ENCODE measurements at places on chromosomes 2 and 18.

DNA sequence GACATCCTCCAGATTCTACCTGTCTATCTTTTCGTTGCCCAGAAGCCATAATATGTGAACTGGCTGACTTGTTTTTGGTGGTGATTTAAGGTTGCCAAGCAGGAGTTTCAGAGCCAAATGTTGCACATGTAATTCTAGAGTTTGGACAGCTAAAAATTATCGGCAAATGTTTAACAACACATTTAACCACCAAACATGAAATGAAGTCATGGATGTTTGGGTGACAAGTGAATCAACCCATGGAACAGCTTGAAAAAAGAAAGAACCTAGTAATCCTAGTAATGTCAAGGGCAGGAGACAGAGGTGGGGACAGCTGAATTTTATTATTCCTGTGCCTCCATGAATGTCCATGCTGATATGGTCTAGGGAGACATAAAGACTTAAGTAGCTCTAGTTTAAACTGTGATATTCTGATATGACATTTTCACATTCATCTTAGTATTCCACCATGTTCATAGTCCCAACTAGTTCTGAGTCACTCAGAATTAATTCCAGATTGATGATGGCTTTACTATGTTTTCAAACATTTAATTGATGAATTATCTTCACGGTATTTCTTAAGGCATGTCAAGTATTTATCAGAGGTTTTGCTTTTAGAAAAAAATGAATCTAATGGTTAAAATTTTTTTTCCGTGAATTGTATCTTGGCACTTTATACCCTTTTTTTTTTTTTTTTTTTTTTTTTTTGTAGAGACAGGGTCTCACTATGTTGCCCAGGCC is 101.7 kb downstream of the SOCS6 start:
- no peak for DNase-seq

- DNase-seq = no peak
Measured at GRCh38 chr2:227462972-227463931, 8.7 kb upstream of the AGFG1 start.

DNA sequence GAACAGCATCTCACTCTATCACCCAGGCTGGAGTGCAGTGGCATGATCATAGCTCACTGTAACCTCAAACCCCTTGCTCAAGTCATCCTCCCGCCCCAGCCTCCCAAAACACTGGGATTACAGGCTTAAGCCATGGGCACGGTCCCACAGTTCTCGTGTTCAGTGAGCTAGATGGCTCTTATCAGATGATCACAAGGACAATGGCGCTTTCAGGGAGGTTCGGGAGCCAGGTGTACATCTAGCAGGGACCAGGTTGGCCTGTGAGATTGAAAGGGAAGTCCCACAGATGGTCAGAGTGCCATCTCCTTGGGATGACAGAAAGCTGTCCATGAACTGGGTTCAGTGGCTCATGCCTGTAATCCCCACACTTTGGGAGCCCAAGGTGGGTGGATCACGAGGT is 14.1 kb upstream of the FHOD3 start:
- no peak for DNase-seq

DNA sequence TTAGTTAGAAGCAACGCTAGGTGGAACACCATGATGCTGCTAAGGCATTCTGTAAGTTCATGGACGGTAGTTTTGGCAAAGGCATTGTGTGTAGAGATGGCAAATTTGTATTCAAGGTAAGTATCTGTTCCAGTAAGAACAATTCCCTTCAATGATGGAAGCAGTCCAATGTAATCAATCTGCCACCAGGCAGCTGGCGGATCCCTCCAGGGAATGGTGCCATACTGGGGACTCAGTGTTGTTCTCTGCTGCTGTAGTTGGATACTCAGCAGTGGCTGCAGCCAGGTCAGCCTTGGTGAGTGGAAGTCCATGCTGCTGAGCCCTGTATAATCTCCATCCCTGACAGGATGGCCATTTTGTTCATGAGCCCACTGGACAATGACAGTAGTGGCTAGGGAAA is 62.8 kb downstream of the ARL6IP6 start:
- DNase-seq = no peak

- DNase-seq = no peak
Measured at GRCh38 chr18:79587226-79587741, 92.3 kb upstream of the CTDP1 start.

GRCh38 chr2:109473616-109474318 is 140.0 kb downstream of the SEPTIN10 start:
- DNase-seq = no peak

- no peak for DNase-seq
Measured at GRCh38 chr2:216532562-216532961, 33.9 kb downstream of the RPL37A start.

- no peak for DNase-seq
Measured at GRCh38 chr2:25044990-25045389, 3.1 kb downstream of the EFR3B start.

- DNase-seq = no peak
Measured at GRCh38 chr2:11543337-11544216, 9.7 kb downstream of the GREB1 start.

Measured in stimulated activated CD4-positive, alpha-beta T cell treated with anti-CD3 and anti-CD28 coated beads, Interleukin-15, amount 100 ng/mL, for 1 hour (primary cell).